NCI-H1092 (cell line): ENCODE measurements at places on chromosomes 5 and 9.

- DNase-seq = no peak
Measured at GRCh38 chr9:38254151-38254550, 138.4 kb upstream of the ALDH1B1 start.

GRCh38 chr5:76187386-76187785, 104.2 kb downstream of the SV2C start:
- DNase-seq = no peak

DNA sequence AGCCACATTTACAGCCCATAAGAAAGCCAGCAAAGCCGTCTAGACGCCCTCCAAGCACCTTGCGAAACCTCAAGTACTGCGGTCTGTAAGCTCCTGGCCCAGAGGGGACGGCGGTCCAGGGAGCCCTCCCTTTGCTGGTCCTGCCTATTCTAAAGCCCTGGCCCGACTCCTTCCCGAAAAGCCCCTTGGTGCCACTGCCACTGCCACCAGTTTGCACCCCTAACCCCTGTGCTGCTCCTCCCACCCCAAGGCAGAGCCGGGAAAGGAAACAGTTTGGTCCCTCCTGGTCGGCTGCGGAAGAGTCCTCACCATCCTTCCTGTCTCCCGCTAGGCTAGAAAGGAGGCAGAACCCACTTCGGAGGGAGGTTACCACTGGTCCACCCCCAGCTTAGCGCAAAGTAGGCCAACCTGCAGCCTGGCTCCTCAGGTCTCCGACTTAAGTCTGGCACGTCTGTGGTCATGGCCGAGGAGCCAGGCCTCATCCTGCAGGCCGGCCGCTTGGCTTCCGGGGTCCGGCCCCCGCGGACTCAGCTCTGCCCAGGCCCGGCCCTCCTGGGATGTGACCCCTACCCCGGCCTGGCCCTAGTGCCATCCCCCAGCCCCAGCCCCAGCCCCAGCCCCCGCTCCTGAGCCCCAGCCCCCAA, 916 bp downstream of the TOR1A start:
- DNase-seq = no peak

- no peak for DNase-seq
Measured at GRCh38 chr5:96714951-96715451, 52.8 kb downstream of the CAST start.

GRCh38 chr5:179254638-179255271, 90.5 kb downstream of the ADAMTS2 start:
- no peak for DNase-seq

DNA sequence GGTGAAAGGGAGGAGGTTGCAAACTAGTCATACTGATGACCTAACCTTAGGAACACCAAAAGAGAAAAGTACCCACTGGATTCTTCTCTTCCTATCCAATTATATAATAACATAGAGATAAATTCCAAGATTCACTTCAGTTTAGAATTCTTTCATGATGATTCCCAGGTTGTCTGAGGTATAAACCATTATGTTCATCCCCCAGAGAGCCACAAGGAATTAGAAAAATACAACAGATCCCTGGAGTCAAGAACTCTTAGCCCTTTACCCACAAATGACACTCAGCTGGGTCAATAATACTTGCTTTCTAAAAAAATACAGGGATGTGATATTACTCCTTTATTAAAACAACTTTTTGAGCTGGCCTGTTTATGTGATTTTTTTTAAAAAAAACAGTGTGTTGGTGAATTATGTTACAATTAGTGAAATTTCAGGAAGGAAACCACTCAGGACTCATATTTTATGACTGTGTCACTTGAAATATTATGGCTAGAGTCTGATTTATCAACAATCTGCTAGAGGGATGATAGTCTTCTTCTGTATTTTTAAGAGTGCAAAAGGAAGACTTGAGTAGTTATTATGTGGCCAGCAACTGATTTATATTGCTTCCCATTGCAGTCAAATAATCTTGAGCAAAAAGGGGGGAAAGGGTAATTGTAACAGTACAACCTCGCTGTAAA, 338.2 kb downstream of the NFIB start:
- no peak for DNase-seq

DNA sequence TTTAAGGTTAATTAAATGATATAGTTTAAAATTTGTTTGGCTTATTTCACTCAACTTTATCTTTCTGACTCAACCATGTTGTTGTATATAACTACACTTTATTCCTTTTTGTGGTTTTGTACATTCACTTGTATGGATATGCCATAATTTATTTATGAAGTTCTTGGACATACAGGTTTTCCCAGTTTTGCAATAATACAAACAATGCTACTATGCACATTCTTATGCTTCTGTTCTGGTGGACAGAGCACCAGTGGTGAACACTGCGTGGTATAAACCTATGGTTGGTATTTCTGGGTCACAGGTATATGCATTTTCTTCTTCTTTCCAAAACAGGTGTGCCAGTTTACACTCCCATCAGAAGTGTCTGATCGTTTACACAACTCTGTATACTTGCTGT, 35.7 kb upstream of the TRIM14 start:
- DNase-seq = no peak

- no peak for DNase-seq
Measured at GRCh38 chr5:179118756-179119414, 58.7 kb downstream of the ZNF354C start.

GRCh38 chr5:10789021-10789420, 28.0 kb upstream of the DAP start:
- DNase-seq = no peak

DNA sequence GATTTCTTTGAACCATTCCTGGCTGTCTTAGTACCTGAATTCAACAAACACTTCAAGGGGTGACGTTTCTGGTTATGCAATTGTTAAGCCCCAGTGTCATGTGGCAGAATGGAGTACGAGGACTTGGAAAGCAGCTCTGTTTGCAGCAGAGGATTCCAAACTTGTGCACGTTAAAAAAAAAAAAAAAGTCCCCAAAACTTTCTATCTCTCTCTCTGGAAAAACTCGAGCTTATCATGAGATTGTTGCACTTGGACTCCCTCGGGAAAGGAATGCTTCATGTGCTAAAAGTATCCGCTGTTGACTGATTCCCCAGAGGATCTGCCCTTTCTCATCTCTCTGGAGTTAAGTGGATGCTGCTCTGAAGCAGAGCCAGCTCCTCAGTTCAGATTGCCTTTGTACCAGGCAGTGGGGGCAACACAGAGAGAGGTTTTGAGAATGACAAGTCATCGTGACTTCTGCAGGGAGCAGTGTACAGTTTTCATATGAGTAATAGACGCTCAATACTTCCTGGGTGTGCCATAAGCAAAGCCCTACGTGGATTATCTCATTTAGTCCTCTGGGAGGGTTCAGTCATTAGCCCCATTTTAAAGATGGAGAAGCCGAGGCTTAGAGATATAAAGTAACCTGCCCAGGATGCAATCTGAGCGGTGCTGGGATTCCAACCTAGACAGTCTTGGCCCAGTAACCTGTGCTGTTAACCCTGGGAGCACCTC, 28.1 kb downstream of the TMOD1 start:
- DNase-seq = no peak

- DNase-seq = no peak
Measured at GRCh38 chr5:127695346-127695745, 7.8 kb upstream of the CCDC192 start.

- DNase-seq = no peak
Measured at GRCh38 chr5:59685191-59685530, 208.4 kb downstream of the PDE4D start.

GRCh38 chr9:92562461-92562967, 26.7 kb upstream of the ECM2 start:
- DNase-seq = no peak

- no peak for DNase-seq
Measured at GRCh38 chr5:91255396-91256141, 127.5 kb downstream of the ARRDC3 start.
